Osteoblast (primary cell): ENCODE measurements at places on chromosomes 1 and 21.

DNA sequence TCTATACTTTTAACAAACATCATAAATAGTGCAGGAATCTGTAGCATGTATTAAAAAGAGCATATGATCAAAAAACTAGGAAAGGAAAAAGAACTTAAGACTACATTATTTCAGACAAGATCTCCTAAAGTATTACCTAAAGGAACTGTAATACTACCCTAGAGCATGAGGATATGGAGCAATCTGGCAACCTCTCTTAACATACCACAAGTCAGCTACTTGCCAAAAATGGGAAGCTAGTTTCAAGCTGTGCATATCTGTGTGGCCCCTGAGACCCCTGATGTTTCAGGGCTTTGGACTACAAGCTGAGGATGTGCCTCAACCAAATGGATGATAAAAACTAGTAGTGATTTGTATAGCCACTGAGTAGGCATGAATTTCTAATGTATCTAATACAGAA is 525.6 kb downstream of the PTBP2 start:
- DNase-seq: no peak

GRCh38 chr1:225653463-225654276 is 747 bp upstream of the ENAH start:
- peak; percentile 89 for DNase-seq

GRCh38 chr1:108858230-108858950 is 1.5 kb upstream of the AKNAD1 start:
- DNase-seq: no peak

DNA sequence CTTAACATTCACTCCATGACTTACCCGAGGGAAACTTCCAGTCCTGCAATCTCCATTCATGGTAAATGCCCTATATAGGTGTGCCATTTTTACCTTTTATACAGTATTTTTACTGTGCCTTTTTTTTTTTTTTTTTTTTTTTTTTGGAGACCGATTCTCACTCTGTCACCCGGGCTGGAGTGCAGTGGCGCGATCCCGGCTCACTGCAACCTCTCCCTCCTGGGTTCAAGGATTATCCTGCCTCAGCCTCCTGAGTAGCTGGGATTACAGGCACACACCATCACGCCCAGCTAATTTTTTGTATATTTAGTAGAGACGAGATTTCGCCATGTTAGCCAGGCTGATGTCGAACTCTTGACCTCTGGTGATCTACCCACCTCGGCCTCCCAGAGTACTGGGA is 124.4 kb upstream of the PLPPR4 start:
- no peak for DNase-seq

GRCh38 chr21:42233067-42233961 is 14.4 kb downstream of the ABCG1 start:
- peak; percentile 76 for DNase-seq

DNA sequence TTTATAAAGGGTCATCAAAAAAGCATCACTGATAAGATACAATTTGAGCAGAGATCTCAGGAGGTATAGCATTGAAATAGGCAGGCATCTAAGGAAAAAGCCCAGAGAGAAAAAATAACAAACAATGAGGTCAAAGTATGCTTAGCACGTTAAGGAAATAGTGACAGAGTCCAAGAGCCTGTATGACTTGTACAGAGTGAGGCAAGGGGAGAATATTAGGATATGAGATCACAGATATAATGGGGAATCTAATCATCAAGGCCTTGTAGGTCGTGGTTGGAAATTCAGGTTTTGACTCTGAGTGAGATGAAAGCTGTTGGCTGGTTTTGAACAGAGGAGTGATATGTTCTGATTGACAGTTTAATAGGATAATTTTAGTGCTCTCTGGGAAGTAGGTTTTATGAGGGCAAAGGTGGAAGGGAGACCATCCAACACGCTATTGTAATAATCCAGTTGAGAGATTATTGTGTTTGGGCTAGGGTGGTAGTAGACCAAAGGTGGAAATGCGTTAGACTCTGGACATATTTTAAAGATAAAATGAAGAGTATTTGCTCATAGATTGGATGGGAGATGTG is 644.6 kb upstream of the TMPRSS15 start:
- DNase-seq: no peak

GRCh38 chr1:10143961-10144485 is 66.3 kb upstream of the KIF1B start:
- peak; percentile 4 for DNase-seq

DNA sequence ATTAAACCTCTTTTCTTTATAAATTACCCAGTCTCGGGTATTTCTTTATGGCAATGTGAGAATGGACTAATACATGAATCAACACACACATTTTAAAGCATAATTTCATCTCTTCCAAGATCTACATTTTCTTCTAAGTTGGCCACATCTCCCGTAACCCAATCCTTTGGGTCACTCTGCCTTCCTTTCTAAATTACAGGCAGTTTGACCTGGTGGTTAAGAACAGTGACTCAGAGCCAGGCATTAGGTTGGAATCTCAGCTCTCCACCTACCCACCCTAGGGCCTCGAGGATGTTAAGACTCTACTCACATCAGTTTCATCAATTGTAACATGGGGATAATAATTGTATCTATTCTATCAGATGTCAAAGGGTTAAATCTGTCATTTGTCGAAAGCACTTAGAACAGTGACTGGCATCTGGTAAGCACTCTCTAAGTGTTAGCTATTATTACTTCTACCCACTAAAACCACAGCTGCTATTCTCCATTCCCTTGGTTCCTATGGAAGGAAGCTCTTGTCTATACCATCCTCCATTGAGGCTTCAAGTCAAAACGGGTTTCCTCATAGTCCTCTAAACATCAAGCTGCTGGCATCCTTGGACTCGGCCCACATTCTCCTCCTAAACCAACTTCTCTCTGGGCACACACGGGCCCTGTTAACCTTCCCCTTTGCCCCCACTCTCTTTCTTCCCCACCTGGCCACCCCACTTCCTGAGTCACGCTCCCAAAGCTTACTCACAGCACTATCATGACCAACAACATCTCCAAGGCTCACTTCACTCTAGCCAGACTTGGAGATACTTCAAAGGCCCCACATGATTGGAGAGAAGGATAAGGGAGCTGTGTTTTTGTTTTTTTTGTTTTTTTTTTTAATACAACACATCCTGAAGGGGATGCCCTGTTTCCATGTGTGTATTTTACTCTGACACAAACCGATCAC is 116.9 kb downstream of the TGFBR3 start:
- no peak for DNase-seq

- peak; percentile 83 for DNase-seq
Observed at GRCh38 chr1:26858891-26859640, 3.9 kb upstream of the SFN start.

DNA sequence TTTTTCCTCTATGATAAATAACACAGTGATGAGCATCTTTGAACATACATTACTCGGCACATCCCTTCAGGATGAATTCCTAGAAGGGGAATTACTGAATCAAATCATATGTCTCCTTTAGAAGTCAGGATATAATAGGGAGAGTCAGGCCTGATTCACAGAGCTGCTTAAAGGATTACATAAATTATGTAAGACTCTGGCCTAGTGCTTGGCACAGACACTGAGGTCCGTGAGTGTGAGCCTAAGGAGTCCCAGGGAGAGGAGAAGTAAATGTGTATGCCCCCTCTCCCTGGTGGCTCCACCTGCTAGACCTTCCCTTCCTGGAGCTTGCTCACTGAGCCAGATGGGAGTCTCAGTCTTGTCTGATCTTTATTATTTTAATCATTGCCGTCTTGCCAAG is 8.6 kb upstream of the FOXE3 start:
- DNase-seq: no peak

DNA sequence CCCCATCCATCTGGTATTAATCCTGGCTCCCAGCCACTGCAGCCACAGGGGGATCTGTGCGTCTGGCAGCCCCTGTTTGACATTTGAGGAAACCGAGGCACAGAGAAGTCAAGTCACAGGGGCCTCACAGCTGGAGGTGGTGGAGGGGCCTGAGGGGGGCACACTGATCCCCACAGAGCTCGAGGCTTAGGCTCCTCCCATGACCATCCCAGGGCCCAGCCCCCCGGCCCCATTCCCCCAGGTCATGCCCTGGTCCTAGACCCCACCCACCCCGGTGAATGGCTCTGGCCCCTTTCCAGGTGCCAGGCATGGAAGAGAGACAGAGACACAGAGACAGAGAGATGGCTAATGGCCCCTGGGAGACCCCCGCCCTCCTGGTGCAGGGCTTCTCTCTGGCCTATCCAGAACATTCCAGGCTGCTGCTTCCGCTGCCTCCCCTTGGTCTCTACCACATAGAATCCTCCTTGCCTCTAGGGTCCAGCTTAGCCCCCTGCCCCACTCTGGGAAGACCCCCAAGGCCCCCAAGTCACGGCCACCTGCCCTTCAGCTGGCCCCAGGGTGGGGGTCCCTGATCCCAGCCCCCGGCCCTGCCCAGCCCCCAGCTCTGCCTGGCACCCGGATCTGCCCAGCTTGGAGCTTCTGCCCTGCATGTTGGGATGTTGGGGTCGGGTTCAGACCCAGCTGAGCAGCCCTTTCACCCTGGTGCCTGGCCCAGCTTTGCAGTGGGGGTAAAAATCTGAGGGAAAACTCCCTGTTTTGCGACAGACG is 29.2 kb upstream of the LRRC3 start:
- DNase-seq: peak; percentile 32

- peak; percentile 86 for DNase-seq
Observed at GRCh38 chr1:228378873-228379460, 27.7 kb downstream of the TRIM11 start.

- no peak for DNase-seq
Observed at GRCh38 chr1:78715181-78715661, 65.6 kb downstream of the IFI44 start.

DNA sequence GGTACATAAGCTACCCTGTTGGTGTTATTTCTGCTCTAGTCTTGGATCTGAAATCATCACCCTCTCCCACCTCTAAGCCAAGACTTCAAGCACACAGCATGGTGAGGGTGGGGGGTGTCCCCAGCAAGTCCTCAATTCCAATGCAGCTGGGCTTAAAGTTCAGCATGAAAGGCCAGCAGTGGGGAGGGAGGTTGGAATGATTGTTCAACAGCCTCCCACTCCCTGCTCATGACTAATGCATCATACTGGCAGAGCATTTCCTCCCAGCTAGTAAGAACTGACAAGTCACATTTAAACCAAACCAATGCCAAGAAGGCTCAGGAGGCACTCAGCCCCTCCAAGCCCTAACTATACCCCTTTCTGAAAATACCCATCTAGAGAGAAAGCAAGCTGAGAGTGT is 50.1 kb downstream of the TIAM1 start:
- DNase-seq: peak; percentile 92

DNA sequence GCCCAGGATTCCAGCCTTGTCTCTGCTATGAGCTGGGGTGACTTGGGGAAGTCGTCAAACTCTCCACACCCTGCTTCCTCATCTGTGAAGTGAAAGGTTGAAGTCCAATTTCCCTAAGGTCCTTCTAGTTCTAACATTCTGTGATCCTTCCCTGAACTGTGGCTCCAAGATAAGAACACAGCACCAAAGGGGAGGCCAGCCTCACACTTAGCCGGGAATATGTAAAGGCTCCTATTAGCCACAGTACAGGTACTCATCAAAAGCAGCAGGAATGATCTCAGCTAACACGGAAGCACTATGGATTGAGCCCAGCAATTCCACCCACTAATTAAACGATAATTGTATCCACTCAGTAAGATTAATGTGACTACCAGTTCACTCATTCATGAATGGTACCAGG is 4.0 kb downstream of the SLC30A10 start:
- no peak for DNase-seq

GRCh38 chr21:44433791-44434567 is 21.3 kb upstream of the LRRC3 start:
- DNase-seq: peak; percentile 31

GRCh38 chr21:36246080-36246631 is 73.8 kb upstream of the MORC3 start:
- DNase-seq: no peak

GRCh38 chr1:84301785-84302385 is 377 bp downstream of the SAMD13 start:
- no peak for DNase-seq

DNA sequence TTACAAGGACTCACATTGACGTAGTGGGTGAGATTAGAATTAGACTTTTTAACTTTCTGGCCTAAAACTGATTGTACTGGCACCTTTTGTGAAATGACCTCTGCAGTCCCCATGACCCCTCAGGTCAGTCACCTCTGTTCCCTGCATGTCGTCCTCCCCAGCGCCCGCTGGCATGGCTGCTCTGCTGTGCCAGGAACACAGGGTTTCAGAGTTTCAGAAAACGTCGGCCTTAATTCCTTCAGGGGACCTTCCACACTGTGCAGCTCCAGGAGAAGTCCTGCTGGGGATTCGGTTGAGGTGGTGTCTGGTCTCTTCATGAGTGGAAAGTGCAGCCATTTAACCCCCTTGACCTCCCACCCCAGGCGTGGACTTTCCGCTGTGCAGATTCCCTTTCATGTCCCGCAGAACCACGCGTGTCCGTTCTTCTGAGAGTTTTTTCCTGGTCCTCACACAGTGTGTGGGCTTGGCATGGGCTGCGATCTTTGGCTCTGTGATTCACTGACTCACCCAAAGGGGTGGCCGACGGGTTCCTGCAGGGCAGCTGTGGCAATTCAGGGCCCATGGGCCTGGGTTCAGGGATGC is 158.4 kb upstream of the COL6A1 start:
- peak; percentile 85 for DNase-seq

DNA sequence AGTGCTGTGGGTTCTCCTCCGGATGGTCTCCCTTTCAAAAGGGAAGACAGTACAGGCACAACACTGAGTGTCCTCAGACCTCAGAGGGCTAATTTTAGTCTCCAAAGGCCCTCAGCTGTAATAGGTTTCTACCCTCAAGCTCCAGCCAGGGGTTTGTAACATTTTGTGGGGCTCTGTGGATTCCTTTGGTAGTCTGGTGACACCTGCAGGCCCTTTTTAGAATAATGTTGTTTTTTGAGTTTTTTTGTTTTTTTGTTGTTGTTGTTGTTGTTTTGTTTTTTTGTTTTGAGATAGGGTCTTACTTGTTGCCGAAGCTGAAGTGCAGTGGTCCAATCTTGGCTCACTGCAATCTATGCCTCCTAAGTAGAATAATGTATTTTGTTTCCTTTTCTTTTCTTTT is 15.0 kb upstream of the TMEM201 start:
- DNase-seq: peak; percentile 84

GRCh38 chr1:20185834-20186782 is at the start of the genes PLA2G2C and UBXN10:
TSS of gene PLA2G2C (minus strand) at chr1:20186518. CDS start at chr1:20177363, 9,155 bp downstream.
TSS of gene UBXN10 (plus strand) at chr1:20186096. CDS start at chr1:20190562, 4,466 bp downstream.
- DNase-seq: no peak

- no peak for DNase-seq
Observed at GRCh38 chr1:225774281-225775147, 3.1 kb upstream of the SRP9 start.

GRCh38 chr1:98147280-98147679 is 226.4 kb upstream of the DPYD start:
- no peak for DNase-seq
